Naive thymus-derived CD8-positive, alpha-beta T cell (primary cell): ENCODE measurements at places on chromosomes 12 and 14. TPM values are rescaled to one million over a fixed set of nuclear protein-coding genes. Genes with fewer than 3 reads are reported as not detected.
A peak's percentile ranks its signal among the peaks of the same experiment; 100 is the strongest.

The NPFF gene
- not detected for polyA plus RNA-seq

DNA sequence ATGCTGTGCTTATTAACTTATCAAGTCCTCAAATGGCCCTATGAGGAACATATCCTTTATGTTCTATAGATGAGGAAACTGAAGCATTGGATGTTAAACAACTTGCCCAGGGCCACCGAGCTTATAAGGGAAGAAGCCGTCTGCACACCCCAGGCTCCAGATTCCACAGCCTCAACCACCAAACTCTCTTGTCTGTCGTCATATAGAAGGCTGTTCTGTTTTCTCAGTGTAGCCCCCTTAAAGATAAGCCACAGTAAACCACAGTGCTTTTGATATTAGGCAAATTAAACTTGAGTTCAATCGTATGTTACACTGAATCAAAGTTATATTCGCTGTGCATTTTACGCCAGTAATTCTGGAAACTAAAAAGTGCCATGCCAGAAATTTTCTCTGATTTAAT lies 116.7 kb downstream of the PRKCH start:
- no peak for DNase-seq

The AVPR1A gene
- not detected for polyA plus RNA-seq

The CLEC6A gene
- not detected for polyA plus RNA-seq

GRCh38 chr12:121530600-121531355 lies 50.0 kb downstream of the KDM2B start:
- peak; percentile 62 for DNase-seq

The PLBD2 gene
- polyA plus RNA-seq, result 5.1 TPM

The C14orf39 gene
- not detected for polyA plus RNA-seq

DNA sequence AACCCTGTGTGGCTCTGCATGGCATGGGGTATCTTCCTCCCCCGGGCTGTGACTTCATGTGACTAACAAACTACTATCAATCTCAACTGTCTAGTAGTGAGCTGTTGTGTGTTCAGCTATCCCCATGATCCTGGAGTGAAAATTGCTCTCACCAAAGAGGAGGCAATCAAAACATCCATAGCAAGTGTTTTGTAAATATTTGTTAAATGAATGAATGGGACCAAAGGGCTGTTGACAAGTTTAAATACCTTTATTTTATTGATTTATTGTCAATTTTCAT lies 138.1 kb upstream of the CPM start:
- DNase-seq, result no peak

The KRT81 gene
- polyA plus RNA-seq, result not detected
